ENCODE measurements at places on chromosomes 5 and 9. TPM values are rescaled to one million over a fixed set of nuclear protein-coding genes. Genes with fewer than 3 reads are reported as not detected.

C9orf153 gene
- 0.26 TPM for total RNA-seq

EGFLAM gene
- total RNA-seq, result not detected

ITGA2 gene
- total RNA-seq, result 2.2 TPM

BTNL8 gene
- not detected for total RNA-seq

DNA sequence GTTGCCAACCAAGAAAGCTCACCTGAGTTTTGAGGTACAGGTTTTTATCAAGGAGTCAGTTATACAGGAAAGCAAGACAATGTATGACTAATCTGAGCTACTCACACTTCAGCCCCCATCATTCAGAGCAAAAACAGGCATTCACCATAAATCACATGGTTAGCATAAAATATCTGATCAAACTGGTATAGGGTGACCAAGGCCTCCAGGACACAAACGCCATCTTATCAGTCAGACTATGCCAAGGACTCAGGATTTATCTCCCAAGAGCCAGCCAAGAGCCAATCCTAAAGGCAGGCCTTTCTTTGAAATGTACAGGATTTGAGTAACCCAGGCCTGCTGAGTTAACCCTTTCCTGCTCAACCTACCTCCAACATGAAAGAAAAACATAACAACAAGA is 313.0 kb upstream of the NREP start:
- DNase-seq, result no peak

- DNase-seq, result no peak
These were observed 57.6 kb downstream of the DENND4C start for GRCh38 chr9:19288081-19288480.

DNA sequence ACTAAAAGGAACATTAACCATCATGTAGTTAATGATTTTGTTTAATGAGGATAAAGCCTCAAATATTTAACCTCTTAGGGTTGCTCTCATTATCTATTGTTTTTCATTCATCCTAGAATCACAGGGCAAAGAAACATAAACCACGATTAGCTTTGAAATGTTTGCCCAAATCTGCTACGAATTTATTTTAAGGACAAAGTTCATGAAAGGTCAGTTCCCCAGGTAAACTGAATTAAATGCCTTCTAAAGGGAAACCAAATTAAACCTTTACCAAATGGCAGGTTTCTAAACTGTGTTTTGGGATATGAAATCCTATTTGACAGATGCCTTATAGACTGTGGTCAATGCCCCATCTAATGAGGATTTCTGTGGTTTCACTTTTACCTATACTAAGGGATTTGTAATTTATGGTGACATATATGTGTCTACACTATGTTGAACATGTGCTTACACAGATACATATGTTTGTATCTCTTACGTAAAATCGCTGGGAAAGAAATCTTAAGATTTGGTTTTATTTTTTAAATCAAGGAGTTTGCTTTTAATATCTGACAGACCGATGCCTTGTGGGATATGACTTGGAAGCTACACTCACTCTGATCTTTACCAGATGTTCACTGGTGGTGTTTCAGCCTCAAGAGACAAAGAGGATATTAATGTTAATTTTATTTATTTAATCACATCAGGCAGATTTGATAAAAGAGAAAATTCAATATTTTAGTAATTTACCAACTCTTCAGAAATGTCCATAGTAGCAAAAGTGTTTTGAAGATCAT is 188.4 kb downstream of the GLIS3 start:
- DNase-seq, result no peak

DNA sequence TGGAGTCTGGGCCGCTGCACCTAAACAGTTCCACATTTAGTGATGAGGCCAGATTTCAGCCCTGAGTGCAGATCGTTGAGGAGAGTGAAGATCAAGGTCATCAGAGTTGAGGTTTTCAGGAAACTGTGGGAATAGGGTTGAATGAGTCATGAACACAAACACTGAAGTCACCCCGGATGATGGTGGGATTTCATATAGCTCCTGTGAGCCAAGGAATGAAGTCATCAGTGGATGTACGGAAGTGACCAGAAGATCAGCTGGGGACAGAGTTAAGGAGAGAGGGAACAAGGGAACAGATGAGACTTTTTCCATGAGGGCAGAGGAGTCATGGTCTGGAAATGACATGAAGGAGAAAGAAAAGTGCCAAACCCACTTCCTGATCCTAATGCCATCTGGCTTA is 36.5 kb downstream of the PALM2AKAP2 start:
- no peak for DNase-seq

GRCh38 chr5:155826611-155827507 is 500.1 kb upstream of the SGCD start:
- no peak for DNase-seq

- no peak for DNase-seq
These were observed 79.0 kb downstream of the MED27 start for GRCh38 chr9:132000659-132001058.

- DNase-seq, result peak; percentile 25
These were observed 850 bp downstream of the RRAGA start for GRCh38 chr9:19049917-19050636.

DNA sequence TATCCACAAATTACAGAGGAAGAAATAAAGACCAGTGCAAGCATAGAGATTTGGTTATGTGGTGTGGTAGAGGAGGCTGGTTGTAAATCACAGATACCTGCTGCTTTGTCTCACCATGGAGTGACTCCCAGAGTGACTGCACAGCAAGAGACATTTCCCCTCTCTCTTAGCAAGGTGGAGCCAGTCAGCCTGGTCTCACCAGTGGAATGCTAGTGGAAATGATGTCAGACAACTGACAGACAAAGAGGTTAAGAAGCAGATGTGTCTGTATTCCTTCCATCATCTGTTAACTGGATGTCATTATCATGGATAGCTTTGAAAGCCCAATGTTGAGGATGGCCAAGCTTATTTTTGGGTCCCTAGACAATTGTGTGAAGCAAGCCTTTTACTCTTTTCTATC is 509.4 kb upstream of the SEMA6A start:
- DNase-seq, result no peak

GRCh38 chr9:136761545-136761981 is 2.8 kb downstream of the LCN15 start:
- DNase-seq, result no peak

- no peak for DNase-seq
These were observed 234.6 kb downstream of the SPOCK1 start for GRCh38 chr5:137264573-137264972.

DNA sequence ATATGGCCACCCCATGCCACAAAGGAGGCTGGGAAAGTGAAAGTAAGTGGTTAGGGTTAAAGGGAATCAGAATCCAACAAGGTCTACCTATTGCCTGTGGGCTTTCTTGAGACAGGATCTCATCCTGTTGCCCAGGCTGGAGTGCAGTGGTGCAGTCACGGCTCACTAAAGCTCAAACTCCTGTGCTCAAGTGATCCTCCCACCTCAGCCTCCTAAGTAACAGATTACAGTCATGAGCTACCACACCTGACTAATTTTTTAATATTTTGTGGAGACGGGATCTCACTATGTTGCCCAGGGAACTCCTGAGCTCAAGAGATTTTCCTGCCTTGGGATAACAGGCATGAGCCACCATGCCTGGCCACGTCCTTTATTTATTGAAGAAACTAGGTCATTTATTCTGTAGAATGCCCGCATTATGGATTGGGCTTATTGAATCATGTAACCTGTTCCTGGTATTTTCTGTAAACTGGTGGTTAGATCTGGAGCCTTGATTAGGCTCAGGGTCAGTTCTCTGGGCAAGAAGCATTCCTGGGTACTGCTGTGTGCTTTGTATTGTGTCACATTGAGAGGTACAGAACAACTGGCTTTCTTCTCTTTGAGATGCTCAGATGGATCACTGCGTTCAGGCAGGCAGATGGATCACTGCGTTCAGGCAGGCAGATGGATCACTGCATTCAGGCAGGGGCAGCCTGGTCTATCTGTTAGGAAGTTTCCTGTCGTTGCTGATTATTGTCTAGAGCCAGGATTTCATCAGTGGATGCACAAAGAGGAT is 41.6 kb downstream of the ERGIC1 start:
- DNase-seq, result no peak

GRCh38 chr5:82309091-82309531 is 31.0 kb upstream of the RPS23 start:
- no peak for DNase-seq

DNA sequence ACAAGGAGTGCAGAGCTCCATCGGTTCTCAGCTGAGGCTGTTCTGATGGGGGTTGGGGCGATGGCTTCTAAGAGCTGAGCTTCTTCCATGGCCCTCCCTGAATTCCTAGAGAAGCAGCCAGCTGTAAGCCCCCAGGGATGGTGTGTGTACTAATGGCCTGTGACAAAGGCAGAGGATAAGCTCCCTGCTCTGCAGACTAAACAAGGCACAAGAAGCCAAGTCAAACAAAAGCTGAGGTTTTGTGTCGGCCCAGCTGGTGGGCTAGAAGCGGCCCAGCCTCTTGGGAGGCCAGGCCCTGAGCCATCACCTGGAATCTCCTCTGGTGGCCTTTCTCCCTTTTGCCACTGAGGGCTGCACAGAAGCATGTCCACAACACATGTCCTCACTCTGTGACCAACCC is 75.0 kb upstream of the XPA start:
- no peak for DNase-seq

GRCh38 chr9:78316166-78316892 is 19.4 kb downstream of the PSAT1 start:
- no peak for DNase-seq

GRCh38 chr5:35880156-35880555 is 23.5 kb downstream of the IL7R start:
- no peak for DNase-seq

GRCh38 chr5:76236684-76237083 is 153.5 kb downstream of the SV2C start:
- DNase-seq, result no peak

DNA sequence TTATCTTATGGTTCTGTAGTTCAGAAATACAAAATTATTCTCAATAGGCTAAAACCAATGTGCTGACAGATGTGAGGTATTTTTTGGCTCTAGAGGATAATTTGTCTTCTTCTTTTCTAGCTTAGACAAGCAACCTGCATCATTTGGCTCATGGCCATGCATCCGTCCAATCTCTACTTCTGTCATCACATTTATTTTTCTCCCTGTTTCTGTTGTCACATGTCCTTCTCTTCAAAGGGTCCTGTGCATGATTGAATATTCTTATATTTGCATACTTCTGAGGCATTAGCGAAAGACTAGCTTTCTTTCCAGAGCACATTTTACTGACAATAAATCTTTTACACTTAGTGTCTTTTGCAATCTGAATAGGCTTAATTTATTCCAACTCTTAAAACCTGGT is 564.7 kb downstream of the CDH10 start:
- no peak for DNase-seq

All from activated CD4-positive, alpha-beta memory T cell treated with anti-CD3 and anti-CD28 coated beads for 36 hours (primary cell).